ENCODE measurements at places on chromosomes 13 and 19. TPM values are rescaled to one million over a fixed set of nuclear protein-coding genes. Genes with fewer than 3 reads are reported as not detected.

DIAPH3 gene
- total RNA-seq: 0.46 TPM

LAMP1 gene
- 104 TPM for total RNA-seq

GRCh38 chr13:110314516-110315245 is 7.6 kb downstream of the COL4A2 start:
- no peak for DNase-seq

DCAF15 gene
- total RNA-seq: 18.0 TPM

DNA sequence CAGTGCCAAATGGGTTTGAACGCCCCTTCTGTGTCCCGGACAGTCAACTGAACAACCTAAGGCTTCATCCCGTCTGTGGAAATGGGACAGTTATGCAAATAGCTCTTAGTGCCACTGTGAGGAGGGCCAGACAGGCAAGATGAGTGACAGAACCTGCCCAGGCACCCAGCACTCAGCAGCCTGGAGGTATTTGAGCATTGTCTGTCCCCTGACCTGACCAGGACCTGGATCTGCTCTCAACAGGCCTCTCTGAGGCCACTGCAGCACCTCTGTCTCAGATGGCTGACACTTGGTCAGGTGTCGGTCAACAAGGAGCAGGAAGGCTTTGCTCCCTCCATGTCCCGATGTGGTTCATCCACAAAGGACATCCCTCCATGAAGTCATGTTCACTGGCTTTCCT is 67.9 kb downstream of the CCDC70 start:
- DNase-seq: no peak
